ENCODE measurements at places on chromosomes 16 and 17.

DNA sequence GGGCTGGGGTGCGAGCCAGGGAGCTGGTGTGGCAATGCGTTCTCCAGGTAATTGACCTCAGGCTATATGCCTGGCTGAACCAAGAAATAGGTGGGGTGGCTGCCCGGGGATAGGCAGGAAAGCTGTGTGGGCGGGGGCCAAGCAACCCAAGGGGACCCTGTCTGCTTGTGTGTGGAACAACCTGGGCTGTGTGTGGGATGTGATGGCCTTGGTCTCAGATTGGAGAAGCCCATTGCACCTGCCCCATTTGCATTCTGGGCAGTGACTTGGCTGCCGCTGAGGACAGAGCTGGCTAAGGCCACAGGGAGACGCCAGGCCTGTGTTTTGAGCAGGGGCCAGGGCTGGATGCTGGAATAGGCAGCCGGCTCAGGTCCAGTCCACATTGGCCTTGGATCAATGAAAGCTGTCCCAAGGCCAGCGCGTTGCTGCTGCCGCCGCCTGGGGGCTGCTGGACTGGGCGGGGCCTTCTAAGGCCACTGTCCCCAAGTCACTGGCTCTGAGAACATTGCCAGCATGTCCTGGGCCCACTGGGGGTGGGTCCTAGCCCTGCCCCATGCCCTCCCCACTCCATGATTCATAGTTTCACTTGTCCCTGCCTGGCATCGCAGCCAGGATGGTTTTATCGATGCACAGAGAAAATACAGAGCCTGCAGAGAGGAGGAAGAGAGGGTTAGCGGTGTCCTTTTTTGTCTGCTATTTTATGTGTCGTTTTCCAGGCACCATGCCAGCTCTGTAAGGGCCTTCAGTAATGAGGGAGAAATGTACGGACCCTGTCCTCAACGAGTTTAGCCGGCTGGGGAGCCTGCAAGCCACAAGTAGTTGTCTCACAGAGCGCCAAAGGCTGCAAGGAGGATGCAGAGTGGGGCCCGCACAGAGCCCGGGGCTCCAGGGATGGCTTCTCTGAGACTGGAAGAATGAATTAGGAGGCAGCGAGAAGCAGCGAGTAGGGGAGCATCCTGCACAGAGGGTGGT is 43.9 kb downstream of the NKD1 start:
- DNase-seq = no peak

DNA sequence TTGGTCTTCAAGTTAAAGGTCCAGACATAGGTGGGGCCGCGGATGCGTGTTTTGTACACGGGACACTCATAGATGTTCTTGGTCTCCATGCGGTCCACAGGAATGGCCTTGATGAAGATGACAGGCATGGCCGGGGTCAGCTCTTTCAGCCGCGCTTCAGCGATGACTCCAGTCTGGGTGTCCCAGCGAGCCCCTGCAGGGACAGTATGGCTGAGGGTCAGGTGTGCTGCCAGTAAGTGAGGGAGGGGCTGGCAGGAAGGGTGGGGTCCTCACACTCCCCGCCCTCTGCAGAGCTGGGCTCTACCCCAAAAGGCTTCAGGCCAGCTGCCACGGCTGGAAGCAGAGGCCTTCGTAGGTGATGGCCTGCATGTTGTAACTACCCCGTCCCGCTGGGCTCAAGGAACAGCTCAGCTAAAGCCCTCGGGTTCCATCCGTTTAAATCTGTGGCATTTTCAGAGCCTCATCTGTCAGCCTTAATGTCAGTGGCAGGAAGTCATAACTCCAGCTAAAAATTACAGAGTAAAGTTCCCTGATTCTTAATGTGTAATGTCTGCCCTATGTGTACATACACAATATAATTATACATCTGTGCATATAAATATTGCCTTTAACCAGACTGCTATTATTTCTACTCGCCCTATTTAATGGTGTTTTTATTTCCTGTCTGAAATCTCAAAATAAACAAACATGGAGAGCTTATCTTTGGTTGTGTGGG is 45.7 kb downstream of the PGS1 start:
- DNase-seq = no peak

GRCh38 chr17:62900096-62900495 is 65.9 kb upstream of the TANC2 start:
- DNase-seq = no peak

GRCh38 chr16:79439901-79440300 is 160.6 kb downstream of the MAF start:
- DNase-seq = no peak

DNA sequence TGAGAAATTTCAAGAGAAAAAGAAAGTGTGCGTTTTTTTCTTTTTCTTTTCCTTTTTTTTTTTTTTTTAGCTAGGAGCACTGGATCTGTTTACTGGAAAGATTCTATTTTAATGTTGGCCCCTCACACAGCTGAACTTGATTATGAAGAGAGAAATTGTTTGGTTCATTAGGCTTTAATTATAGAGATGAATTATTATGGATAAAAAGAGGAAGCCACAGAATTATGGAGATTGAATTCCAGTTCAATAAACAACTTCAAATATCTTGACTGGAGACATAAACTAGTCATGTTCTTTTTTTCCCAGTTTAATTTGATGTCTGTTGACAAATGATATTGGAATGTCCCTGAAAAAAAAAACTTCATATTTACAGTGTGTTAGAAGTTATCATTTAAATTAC is 152.0 kb upstream of the HS3ST3A1 start:
- DNase-seq = no peak

GRCh38 chr17:53806473-53806872 is 16.3 kb upstream of the KIF2B start:
- DNase-seq = no peak

All from Daoy (cell line).